T-helper 2 cell (primary cell): ENCODE measurements at places on chromosomes 13 and 19.

GRCh38 chr19:8491574-8491973, 10.9 kb downstream of the PRAM1 start:
- no peak for DNase-seq

GRCh38 chr19:33261511-33262189, 36.0 kb upstream of the SLC7A10 start:
- no peak for DNase-seq

DNA sequence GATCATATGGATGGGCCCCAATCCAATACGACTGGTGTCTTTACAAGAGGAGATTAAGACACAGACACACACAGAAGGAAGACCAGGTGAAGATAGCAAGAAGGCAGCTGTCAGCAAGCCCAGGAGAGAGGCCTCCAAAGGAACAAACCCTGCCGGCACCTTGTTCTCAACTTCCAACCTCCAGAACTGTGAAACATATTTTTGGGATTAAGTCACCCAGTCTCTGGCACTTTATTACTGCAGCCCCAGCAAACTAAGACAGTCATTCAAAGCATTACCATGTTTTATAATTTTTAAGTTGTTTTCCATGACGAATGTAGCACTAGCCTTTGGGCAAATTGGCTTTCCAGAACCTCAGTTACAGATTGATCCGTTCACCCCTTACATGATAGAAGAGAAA, 11.3 kb downstream of the STARD13 start:
- no peak for DNase-seq

GRCh38 chr19:892243-892893, 619 bp downstream of the MED16 start:
- no peak for DNase-seq

GRCh38 chr13:53901593-53901992, 873.0 kb downstream of the OLFM4 start:
- no peak for DNase-seq

- DNase-seq = no peak
Measured at GRCh38 chr19:5116292-5116691, 147.4 kb downstream of the KDM4B start.
